ENCODE measurements at places on chromosomes 1 and 21.
A peak's percentile ranks its signal among the peaks of the same experiment; 100 is the strongest.

GRCh38 chr1:9438431-9439073 is 100.7 kb upstream of the SLC25A33 start:
- no peak for DNase-seq

GRCh38 chr1:2407991-2408275 is 4.4 kb downstream of the PEX10 start:
- no peak for DNase-seq

DNA sequence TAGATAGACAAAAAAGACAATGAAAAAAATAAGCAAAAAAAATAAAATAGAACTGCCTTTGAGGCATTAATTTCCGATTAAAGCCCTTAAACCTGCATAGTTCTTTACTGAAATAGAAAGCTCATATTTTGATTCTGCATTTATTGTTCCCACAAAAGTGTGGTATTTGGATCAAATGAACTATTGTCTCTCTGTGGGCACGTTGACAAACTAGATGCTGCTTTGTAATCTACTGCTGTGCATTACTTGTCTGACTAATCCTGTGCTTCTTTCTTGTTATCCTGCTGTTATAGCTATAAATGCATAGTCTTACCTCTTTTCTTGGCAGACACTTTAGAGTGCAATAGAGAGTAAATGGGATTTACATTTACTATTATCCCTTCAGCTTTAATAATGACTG is 31.4 kb upstream of the SLC35D1 start:
- DNase-seq: no peak

DNA sequence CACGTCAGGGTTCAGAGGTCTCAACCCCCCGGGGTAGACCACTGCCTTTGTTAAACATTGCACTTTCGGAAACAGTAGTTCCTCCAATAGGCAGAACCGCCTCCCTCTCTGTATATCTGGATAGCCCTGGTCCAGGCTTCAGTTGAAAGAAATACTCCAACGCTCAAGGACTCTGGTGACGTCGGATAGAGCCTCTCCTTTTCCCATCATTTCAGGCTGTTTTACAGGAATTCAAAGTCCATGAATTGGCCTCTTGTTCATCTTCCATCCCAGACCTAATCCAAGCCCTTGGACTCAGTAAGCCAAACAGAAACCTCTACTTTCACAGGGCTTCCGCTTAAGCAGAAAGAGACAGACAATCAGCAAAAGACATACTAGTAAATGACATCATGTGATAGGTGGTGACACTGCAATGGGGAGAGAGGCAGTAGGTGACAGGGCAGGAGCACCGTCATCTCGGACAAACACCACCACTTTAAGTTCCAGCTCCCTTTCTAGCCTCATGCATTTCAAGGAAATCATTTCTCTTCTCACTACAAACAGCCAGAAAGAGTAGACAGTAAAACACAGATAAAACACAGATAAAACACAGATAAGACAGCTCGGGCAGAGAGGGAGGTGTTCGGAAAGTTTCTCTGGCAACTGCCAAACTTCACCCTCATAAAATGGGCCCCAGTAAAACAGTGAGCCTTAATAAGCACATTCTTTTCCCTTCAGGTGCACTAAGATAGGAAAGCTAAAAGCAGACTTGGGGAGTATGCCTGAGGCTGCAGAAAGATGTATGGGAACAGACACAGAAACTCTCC is 2.3 kb upstream of the PLA2G2A start:
- no peak for DNase-seq

- no peak for DNase-seq
These were observed 6.7 kb upstream of the PADI6 start for GRCh38 chr1:17365293-17365692.

DNA sequence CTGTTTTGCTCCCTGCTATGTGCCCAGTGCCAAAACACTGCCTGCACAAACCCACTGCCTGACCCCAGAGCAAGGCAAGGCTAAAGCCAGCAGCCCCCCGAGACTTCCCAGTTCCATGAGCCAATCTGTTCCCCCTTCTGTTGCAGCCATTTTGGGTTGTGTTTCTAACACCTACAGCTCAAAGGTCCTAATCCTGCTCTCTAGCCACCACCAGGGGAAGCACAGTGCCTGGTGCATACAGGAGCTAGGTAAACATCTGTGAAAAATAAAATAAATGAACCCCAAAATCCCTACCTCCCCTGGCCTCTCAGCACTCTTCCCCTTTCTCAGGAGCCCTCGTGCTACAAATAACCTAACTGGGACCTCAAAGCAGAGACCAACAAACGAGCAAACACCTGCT is 190.2 kb downstream of the MATN1 start:
- no peak for DNase-seq

DNA sequence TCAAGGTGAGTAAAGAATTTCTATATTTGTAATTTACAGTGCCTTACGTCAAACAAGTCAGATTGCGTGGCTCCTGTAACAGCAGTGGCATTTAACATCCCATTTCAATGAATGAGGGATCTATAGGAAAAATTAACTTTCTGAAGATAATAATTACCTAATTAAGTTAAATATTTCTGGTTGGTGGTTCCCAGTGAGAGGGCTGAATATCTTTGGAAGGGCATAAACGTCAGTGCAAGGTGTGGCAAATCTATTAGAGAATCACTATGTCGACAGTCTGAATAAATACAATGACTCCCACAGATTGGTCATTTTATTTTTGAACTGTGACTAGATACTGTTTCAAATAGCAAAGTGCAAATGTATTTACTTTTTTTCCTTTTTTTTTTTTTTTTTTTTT is 80.0 kb downstream of the S1PR1 start:
- no peak for DNase-seq

GRCh38 chr1:34715139-34715538 is 39.7 kb upstream of the GJB5 start:
- DNase-seq: no peak

- DNase-seq: no peak
These were observed 559.7 kb upstream of the CAMK1G start for GRCh38 chr1:209023790-209024189.

GRCh38 chr1:186511761-186512637 is 51.1 kb upstream of the PDC start:
- DNase-seq: no peak

DNA sequence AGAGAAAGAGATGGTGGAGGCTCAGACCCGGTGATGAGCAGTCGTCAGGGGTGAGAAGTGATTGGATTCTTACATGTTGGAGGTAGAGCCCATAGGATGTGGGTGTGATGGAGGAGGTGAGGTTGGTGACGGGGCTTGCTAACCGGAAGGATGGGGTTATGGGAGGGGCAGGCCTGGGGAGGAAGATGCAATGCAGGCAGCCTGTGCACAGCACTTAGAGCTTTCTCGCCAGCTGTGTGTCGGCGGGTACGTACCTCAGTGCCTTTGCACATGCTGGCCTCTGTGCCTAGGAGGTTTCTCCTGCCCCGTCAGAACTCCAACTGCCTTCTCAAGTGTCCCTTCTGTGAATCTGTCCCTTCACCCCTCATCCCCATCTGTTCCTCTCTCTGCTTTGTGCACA is 2.9 kb upstream of the BSND start:
- DNase-seq: peak; percentile 31

DNA sequence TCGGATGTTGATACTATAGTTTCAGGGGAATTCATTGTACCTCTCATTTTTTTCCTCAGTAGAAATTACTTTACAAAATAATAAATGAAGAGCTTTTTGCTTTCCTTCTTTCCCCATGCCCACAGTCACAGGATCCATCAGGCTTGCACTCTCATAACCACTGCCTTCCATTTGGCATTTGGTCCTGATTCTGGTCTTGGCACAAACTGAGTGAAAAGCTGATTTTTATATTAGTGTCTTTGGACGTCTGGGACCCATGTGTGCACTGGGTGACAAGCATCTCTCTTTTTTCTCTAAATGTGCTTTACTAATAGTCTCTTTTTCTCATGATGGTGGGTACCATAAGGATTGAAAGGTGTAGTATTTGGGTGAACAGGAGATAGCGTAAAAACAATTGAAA is 2.8 kb downstream of the ELAVL4 start:
- no peak for DNase-seq

DNA sequence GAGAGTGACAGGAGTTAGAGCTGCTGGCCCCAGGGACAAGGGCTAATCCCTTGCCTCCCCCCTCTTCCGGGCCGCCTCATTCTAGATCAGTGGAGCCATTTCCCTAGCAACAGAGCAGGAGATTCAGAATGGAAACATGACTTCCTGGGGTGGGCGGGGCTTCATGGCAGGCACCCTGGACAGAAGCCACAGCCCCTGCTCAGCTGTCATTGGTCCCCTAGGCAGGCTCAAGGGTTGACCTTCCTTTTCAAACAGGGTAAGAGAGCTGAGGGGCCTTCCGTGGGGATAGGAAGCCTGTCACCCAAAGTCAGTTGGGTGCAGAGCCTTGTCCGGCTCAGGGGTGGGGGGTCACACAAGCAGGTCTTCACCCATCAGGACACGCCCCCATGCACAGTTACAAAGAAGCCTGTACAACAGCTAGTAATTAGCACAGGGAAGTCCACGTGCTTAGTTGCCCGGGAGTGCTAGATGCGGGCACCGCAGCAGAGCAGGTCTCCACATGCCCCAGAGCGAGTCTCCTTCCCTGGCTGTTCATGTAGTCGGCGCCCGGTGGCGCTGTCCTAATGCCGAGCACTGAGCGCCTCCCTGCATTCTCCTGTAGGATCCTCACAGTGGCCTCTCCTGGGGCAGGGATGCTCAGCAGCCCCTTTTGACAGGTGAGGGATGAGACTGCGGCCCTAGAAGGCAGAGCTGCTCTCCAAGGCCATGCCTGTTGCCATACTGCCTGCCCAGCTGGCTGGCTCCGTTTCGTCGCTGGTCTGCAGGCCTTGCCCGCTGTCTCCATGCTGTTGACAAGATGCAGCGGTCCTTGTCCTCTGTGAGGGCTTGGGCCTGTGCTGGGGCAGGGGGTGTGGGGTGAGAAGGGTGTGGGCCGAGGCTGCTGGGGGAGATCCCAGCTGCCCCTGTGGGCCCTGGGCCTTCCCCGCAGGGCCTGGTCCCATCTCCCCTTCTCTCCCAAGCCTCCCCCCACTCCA is 5.1 kb downstream of the TMEM201 start:
- no peak for DNase-seq

DNA sequence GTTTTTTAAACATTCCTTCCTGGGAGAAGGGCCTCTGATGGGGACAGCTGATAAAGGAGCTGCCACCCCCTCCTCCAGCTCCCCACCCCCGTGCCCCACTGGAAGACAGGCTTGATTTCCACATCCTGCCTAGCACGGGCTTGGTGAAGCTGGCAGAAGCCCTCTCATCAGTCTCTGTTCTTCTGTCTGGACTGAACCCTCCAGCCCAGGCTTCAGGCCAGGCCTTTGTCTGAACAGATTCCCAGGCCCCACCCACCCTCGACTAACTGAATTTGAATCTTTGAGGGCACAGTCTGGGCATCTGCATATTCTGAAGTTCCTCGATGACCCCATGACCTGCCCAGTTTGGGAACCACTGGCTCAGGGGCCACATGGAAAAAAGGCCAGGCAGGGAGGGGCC is 75.3 kb downstream of the CD58 start:
- DNase-seq: no peak

GRCh38 chr1:3405974-3406867 is 48.2 kb upstream of the ARHGEF16 start:
- no peak for DNase-seq

GRCh38 chr1:220487297-220487820 is 40.6 kb upstream of the MARK1 start:
- no peak for DNase-seq

DNA sequence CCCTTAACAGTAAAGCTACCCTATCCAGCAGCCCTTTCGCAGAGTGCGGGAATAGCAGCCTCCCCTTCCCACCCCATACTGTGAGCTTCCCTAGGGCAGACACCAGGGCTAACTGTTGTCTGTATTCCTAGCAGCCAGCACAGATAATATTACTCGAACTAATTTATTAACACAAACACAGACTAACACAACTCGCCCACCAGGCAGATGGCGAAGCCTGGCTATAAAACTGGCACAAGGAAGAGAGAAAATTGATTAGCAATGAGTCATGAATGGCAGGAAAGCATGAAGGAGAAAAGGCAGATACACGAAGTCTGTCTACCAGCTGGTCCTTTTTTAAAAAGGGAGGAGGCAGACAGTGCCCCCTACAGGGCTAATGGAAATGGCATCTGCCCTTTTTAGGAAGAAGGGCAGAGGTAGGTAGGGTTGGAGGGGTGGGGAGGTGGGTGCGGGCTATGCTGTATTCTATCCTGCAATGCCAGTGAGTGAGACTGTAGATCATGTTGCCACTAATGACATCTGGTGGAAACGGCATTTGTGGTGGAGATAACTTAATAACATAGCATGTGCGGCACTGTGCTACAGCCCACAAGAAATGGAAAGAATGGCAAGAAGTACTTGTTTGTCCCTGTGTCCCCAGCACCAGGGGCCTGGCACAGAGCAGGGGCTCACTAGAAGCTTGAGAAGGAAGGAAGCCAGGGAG is 30.6 kb upstream of the CTPS1 start:
- DNase-seq: peak; percentile 20

DNA sequence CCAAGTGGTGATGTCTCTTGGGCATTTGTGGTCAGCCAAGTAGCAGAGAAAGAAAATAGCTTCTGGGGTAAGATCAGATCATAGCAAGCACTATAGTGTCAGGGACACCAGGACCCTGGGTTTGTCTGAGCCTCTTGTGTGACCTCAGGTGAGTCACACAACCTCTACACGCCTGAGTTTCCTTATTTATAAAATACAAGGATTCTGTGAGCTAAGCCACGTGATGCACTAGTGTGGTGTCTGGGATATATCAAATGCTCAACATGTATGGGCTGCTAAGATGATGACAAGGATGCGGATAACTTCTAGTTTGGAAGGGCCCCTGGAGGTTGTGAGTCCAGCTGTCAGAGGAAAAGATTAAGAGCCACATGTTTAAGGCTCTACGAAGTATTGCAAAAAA is 24.5 kb upstream of the ZNF436 start:
- no peak for DNase-seq

- no peak for DNase-seq
These were observed 142.1 kb upstream of the ARHGEF16 start for GRCh38 chr1:3312310-3312897.

- DNase-seq: no peak
These were observed 32.2 kb downstream of the TRIM62 start for GRCh38 chr1:33149453-33150190.

GRCh38 chr1:90012300-90012699 is 17.4 kb downstream of the ZNF326 start:
- DNase-seq: no peak

Data from CD8-positive, alpha-beta memory T cell (primary cell).